Esophagus muscularis mucosa (tissue), 4 donors: ENCODE measurements at places on chromosomes 5 and 9. TPM values are rescaled to one million over a fixed set of nuclear protein-coding genes. Genes with fewer than 3 reads are reported as not detected.
A peak's percentile ranks its signal among the peaks of the same experiment; 100 is the strongest.

The NR2F1-AS1 gene
- total RNA-seq = 9.6 TPM

DNA sequence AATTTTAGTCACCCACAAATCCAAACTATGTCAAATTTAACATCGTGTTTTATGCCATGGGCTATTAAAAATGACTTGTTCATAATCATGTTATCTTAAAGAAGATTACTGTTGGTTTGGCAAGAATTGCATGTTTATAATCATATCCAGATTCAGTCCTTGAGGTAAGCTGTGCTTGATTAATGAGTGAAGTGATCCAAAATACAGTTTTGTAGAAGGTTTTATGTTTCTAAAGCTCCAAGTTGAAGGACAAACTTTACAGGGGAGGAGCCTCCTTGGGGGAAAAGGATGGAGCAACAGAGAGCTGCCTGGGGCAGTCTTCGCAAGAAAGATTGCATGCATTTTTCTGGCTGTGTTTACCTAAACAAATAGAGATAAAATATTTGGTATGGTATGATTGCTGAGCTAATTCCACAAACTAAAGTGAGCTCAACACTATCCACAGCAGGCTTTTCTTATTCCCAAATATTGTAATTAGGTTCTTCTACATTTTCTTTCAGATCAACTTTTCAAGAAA is 189.5 kb upstream of the TYRP1 start:
- DNase-seq = no peak
- H3K4me1 ChIP-seq = no peaks in the 10 kb centered on the region
- H3K4me3 ChIP-seq = no peak overlapping the region
- no peaks in the 10 kb centered on the region for H3K36me3 ChIP-seq
- no peak overlapping the region for H3K27ac ChIP-seq

GRCh38 chr5:138533973-138534941 is 8.8 kb downstream of the ETF1 start:
- H3K36me3 ChIP-seq = no peaks in the 10 kb centered on the region
- no peaks in the 10 kb centered on the region for H3K27me3 ChIP-seq
- no peak for DNase-seq

GRCh38 chr9:21624675-21625644 is 142.8 kb upstream of the IFNE start:
- no peak overlapping the region for H3K4me3 ChIP-seq
- no peak overlapping the region for H3K27ac ChIP-seq
- no peaks in the 10 kb centered on the region for H3K4me1 ChIP-seq
- no peak for DNase-seq

DNA sequence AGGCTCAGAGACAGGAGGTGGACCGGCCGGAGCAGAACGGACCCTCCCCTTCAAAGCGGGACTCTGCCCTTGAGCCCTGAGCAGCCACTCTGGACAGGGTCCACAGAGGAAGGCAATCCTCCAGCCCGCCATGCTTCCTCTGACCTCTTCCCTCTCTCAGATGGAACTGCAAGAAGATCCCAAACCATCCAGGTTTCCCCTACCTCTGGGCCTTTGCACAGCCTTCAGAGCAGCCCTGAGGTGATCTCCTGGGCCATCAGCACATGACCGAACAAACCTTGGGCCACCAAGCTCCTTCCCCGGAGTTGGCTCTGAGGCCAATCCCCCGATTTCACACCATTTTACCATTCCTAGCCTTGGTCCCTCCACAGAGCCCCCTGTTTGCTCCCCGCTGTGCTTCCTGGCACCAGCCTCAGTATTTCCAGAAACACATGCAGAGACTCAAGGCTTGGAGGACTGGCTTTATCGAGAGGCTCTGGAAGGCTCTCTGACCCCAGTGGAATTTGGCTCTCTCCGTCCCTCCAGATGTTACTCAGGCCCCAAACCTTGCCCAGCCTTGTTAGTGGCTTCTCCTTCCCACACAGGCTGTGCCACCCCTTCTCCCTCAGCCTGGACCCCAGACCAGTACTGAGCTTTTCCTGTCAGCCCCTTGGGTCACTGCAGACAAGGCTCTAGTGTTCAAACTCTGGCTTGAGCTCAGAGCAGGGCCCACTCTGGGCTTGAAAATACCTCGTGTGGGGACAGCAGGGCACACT is 48.6 kb upstream of the KCNMB1 start:
- H3K27me3 ChIP-seq = no peaks in the 10 kb centered on the region
- no peak overlapping the region for H3K27ac ChIP-seq
- no peaks in the 10 kb centered on the region for H3K4me1 ChIP-seq
- no peak overlapping the region for H3K4me3 ChIP-seq
- DNase-seq = no peak

DNA sequence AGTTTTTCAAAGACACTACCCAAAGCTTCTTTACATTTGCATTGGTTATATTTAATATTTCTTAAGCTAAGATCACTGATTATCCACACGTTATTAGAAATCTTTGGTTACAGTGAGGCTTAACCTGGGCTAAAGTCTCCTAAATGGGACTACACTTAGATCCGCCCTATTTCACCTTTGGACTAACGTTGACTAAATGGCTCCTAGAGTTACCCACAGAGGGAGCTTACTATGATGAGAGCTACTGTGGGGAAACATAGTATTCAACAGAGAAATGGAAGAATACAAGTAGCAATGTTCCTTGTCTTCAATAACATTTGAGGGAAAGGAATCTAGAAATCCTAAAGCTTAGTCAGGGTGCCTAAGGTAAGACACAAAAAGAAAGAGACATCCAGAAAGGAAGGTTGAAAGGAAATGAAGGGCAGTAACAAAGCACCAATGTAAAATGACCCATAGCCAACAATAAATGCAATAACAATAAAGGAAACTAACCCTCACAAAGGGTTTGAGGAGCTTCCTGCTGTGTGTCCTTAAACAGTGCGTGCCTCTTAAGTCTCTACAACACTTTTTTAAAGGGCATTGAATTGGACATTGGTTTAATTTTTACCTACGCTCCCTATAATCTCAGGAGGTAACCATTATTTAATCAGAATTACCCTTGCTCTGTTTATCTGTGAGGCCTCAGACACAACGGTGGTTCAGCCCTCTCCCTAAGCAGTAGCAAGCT is 217.1 kb downstream of the PJA2 start:
- H3K27ac ChIP-seq = no peak overlapping the region
- H3K4me1 ChIP-seq = peaks cover 10% of the 10 kb centered on the region
- no peak overlapping the region for H3K4me3 ChIP-seq

The CRAT gene
- total RNA-seq = 104 TPM

DNA sequence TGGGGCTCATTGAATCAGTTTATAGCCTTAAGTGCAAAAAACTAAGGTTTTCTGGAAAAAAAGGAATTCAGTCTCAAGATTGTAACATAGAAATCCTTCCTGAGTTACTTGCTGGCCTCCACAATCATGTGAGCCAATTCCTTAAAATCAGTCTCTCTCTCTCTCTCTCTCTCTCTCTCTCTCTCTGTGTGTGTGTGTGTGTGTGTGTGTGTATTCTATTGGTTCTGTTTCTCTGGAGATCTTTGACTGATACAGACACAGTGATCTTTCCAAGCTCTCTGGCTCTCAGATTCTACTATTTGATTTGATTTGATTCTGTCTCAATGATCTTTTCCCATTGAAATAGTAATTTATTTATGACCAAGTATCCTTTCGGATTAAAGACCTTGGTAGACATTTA is 74.6 kb downstream of the CFAP95 start:
- no peak overlapping the region for H3K4me3 ChIP-seq
- no peaks in the 10 kb centered on the region for H3K27me3 ChIP-seq
- H3K4me1 ChIP-seq = peaks cover 5% of the 10 kb centered on the region

- H3K4me1 ChIP-seq = peaks cover 29% of the 10 kb centered on the region
- H3K4me3 ChIP-seq = no peak overlapping the region
- no peak overlapping the region for H3K27ac ChIP-seq
- H3K27me3 ChIP-seq = no peaks in the 10 kb centered on the region
Observed at GRCh38 chr9:136339173-136339957, 12.0 kb downstream of the GPSM1 start.

GRCh38 chr9:89284076-89284475 is 26.9 kb upstream of the CKS2 start:
- no peak for DNase-seq
- no peak overlapping the region for H3K27ac ChIP-seq
- no peaks in the 10 kb centered on the region for H3K36me3 ChIP-seq
- H3K4me3 ChIP-seq = no peak overlapping the region
- peaks cover 9% of the 10 kb centered on the region for H3K4me1 ChIP-seq
- H3K27me3 ChIP-seq = no peaks in the 10 kb centered on the region

DNA sequence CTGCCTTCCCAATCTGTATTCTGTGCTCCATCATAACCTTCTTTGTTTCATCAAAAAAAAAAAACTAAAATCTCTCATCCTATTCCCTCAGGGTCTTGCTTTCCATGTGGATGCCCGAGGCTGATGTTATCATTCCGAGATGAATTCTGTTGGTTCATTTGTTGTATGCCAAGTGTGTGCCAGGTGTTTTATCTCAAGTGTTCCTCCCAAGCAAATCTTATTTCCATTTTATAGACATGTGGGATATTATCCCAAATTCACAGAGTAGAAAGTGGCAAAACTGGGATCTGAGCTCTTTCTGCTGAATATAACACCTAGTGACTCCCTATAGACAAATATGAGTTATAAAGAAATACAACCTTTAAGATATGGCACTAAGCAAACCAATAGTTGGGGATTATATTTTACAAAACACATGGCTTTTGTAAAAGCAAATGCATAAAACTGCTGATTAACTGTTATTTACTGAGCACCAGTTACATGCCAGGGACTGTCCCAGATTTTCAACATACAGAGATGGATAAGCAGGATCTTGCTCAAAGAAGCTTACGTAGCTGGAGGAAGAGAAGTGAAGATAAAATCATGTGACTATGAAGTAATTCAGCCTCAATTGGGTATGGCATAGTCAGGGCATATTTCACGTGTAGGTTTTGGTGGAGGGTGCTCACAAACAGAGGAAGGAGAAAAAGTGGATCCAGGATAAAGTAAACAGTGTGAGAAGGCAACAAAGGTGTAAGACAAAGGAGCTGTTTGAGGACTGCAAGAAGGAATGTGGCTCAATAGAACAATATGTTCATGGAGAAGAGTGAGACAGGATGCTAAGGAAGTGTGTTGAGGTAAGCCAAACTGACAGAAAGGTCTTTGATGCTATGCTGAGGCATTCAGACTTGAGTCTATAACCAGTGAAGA is 143.3 kb upstream of the ADAMTSL1 start:
- H3K4me3 ChIP-seq = no peak overlapping the region
- peak overlapping the region; percentile 61 for H3K27ac ChIP-seq
- H3K4me1 ChIP-seq = peaks cover 65% of the 10 kb centered on the region
- H3K27me3 ChIP-seq = no peaks in the 10 kb centered on the region

The PAPPA gene
- total RNA-seq = 3.8 TPM

The GLRA1 gene
- total RNA-seq = not detected

GRCh38 chr9:111839987-111840386 is 45.2 kb upstream of the SHOC1 start:
- DNase-seq = no peak
- H3K4me1 ChIP-seq = no peaks in the 10 kb centered on the region
- no peaks in the 10 kb centered on the region for H3K36me3 ChIP-seq
- no peak overlapping the region for H3K4me3 ChIP-seq
- H3K27ac ChIP-seq = no peak overlapping the region
- H3K27me3 ChIP-seq = no peaks in the 10 kb centered on the region

DNA sequence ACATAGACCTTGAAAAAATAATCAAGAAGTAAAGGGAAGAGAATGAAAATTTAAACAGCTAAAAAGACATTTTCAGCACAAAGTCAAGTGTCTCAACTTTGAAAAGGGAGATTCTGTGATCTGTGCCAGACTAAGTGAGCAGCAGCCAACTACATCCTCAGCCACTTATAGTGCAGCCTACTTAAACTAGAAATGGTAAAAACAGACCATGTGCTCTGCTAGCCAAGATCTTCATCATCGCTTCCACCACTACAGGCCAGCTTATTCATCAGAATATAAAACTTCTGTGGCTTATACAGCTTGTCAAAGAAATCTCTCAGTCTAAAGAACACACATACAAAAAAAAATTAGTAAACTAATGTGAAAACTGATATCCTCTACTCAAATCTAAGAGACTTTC is 63.5 kb downstream of the CEMIP2 start:
- peak overlapping the region; percentile 39 for H3K27ac ChIP-seq
- no peak for DNase-seq
- H3K36me3 ChIP-seq = peaks cover 12% of the 10 kb centered on the region
- peaks cover 12% of the 10 kb centered on the region for H3K4me1 ChIP-seq

The WDR38 gene
- total RNA-seq = not detected

DNA sequence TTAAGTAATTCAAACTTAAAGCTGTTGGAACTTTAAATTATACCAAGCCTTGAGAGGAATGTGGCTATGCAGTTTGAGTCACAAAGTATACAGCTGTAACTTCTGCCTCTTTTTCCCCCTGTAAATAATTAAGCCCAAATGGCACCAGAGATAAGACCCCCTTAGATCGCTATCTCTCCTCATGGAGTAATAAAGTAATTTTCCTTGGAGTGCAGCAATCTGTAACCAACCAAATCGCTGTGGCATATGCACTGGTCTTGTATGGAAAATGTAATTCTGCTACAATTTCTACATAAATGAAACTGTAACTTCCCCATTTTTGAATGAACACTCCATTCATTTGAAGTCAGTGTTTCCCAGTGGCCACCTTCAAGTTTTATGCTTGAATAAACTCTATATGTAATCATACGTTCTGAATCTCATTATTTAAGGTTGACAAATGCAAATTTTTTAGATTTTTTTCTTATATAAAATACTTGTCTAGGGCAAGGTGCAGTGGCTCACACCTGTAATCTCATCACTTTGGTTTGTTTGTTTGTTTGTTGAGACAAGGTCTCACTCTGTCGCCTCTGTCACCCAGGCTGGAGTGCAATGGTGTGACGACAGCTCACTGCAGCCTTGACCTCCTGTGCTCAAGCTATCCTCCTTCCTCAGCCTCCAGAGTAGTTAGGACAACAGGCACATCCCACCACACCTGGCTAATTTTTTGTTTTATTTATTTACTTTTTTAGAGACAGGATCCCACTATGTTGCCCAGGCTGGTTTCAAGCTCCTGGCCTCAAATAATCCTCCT is 12.3 kb downstream of the SUSD1 start:
- no peaks in the 10 kb centered on the region for H3K27me3 ChIP-seq
- H3K4me1 ChIP-seq = peaks cover 5% of the 10 kb centered on the region
- DNase-seq = no peak
- H3K27ac ChIP-seq = no peak overlapping the region

GRCh38 chr5:111348661-111349329 is 124.6 kb downstream of the CAMK4 start:
- no peak overlapping the region for H3K4me3 ChIP-seq
- H3K27me3 ChIP-seq = no peaks in the 10 kb centered on the region
- no peak for DNase-seq
- no peaks in the 10 kb centered on the region for H3K4me1 ChIP-seq

GRCh38 chr9:120436983-120437475 is 142.9 kb downstream of the CDK5RAP2 start:
- no peak overlapping the region for H3K4me3 ChIP-seq
- H3K36me3 ChIP-seq = peaks cover 9% of the 10 kb centered on the region
- DNase-seq = no peak
- peaks cover 6% of the 10 kb centered on the region for H3K4me1 ChIP-seq

The LARP1 gene
- total RNA-seq = 79.7 TPM

The AMBP gene
- total RNA-seq = not detected

- H3K4me3 ChIP-seq = no peak overlapping the region
- H3K27me3 ChIP-seq = no peaks in the 10 kb centered on the region
- no peaks in the 10 kb centered on the region for H3K4me1 ChIP-seq
- no peak overlapping the region for H3K27ac ChIP-seq
- H3K36me3 ChIP-seq = peaks cover 4% of the 10 kb centered on the region
Observed at GRCh38 chr9:83239747-83240146, 176.8 kb upstream of the RASEF start.
